Smooth muscle cell of the brain vasculature (primary cell): ENCODE measurements at places on chromosomes 16 and 17.

DNA sequence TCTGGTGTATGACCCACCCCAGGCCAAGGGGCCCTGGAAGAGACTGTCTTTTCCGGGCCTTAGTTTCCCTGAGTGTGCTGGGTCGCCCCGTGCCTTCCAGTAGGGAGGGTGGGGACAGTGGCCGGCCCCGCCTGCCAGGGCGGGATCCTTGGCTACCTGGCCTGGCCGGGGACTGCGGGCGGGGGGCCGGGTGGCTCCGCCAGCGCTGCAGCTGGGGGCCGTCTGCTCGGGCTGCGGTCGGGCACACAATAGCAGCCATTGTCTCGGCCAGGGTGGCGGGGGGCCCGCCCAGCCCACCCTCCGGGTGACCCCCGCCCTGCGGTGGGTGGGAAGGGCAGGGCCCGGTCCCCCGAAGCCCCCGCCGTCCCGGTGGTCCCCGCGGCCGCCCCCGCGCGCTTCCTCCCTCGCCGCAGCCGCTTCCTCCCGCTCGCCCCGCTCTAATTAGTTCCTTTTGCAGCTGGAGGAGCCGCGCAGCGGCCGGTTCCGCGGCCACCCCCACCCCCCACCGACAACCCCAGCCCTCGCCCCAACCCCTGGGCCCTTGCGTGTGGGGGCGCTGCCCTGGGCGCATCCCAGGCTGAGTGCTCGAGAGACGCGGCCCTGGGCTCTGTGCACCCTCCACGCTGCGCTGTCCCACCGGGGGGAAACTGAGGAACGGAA lies 11.6 kb downstream of the GLIS2 start:
- no peak for DNase-seq

- no peak for DNase-seq
Measured at GRCh38 chr16:729768-730665, 3.1 kb downstream of the HAGHL start.

- DNase-seq: no peak
Measured at GRCh38 chr17:50146927-50147665, 3.4 kb downstream of the PPP1R9B start.

GRCh38 chr16:58024486-58025350 lies 836 bp upstream of the MMP15 start:
- DNase-seq: no peak

DNA sequence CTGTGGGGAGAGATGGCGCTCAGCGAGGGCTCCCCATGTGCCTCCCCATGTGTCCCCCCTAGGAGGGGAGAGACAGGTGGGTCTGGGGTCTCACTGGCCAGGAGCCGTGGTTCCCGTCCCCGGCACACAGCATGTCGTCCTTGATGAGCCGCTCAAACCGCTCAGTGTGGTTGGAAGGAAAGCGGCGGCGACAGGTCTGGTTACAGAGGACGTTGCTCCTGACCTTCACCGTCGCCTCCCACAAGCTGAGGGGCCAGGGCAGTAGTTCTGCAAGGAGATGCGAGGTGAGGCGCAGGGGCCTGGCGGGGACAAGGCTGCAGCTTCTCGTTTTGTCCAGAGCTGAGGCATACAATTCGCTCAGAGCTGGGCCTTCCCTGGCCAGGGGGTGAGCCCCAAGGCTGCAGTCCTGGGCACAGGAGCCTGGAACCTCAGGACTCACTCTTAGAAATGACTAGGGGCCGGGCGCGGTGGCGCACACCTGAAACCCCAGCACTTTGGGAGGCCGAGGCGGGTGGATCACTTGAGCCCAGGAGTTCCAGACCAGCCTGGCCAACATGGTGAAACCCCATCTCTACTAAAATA lies 22.8 kb upstream of the UBE2I start:
- no peak for DNase-seq

- DNase-seq: no peak
Measured at GRCh38 chr17:36133602-36134236, 30.1 kb downstream of the CCL4 start.

DNA sequence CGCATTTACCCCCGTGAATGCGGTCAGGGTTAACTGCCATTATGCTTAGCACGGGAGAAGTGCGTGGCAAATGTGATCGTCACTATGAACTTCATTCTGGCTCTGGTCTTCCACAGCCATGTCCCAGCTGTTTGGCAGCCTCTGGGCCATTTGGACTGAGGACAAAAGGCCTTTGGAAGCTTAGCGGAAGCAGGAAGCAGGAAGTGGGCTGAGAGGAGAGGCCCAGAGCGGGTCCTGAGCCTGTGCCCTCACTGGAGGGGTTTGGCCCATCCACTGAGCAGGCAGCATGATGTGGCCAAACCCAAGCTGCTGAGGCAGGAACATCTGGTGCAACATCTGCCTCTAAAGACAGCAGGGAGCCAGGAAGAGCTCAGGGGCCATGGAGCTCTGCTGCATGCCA lies 345.9 kb downstream of the C16orf95 start:
- no peak for DNase-seq

DNA sequence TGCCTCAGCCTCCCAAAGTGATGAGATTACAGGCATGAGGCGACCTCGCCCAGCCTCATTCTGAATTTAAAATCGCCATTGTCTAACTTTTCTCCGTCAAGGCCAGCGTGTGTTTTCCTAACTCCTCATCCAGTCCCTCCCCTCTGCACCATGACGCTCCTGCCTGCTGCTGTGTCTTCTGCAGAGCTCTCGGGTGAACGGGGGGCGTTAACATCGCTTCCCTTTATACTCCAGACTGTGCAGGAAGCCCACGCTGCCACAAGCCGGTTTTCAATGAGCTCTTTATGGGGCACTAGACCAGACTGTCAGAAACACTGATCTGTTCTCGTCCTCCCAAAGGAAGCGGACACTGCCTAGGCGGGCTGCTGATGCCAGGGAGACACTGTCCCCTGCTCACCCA lies 13.2 kb downstream of the AANAT start:
- no peak for DNase-seq

DNA sequence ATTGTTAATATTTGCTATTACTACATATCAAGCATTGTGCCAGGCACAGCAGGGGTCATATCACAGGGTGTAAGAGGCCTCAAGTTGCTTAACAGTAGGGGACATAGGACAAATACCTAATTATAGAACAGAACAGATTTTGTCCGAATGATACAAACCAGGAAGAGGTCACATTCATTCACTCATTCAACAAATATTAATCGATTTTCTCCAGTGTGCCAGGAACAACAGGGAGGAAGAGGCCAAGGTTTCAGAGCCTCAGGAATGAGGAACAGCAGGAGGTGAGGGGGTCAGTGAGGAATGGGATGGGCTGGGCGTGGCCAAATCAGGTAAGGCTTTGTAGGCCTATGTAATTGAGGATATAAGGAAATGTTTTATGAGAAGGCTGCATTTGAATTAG lies 11.2 kb upstream of the CHST4 start:
- no peak for DNase-seq

GRCh38 chr17:82534401-82534812 lies 14.9 kb downstream of the FOXK2 start:
- DNase-seq: no peak

DNA sequence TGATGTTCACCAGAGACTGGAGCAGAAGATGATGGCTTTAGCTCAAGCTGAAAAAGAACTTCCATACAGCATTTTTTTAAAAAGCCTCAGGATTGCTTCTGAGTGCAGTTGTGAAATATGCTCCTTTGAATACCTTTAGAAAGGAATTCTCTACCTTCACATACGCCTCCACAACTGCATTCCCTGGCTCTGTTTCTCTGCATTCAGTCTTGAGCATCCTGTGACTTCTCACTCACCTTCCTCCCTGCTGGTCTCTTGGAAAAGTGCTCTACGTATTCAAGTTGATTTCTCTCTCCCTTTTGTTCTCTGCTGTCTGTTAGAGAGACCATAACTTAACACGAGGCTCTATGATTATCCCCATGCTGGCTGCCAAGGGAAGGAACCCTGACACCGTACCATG lies 34.5 kb downstream of the HS3ST2 start:
- DNase-seq: no peak

- DNase-seq: no peak
Measured at GRCh38 chr17:542943-543342, 171.7 kb downstream of the VPS53 start.

DNA sequence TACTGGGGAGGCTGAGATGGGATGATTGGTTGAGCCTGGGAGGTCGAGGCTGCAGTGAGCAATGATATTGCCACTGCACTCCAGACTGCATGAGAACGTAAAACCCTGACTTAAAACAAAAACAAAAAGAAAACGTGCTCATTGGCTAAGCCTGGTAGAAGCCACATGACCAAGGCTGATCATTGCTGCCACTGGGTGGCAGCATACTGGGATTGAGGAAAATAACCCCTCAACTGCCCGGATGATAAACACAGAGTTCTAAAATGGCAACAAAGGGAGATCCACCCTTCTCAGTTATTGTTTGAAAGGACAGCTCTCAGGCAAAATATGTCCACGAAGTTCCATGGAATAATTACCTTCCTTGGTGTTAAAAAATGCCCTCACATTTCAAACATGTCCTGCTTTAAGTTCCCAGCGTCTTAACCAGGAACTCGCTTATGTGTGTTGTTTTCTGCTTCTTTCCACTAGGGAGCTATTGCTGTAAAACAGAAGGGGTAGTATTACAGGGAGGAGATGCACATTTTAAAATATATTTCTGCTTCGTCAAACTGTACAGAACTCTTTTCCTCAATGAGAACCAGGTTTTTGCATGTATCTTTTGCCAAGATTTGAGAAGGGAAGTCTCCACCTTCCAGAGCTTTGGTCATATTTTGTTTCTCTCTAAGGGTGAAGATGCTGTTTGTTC lies 675.3 kb downstream of the MAF start:
- no peak for DNase-seq
